Stimulated activated CD8-positive, alpha-beta memory T cell treated with anti-CD3 and anti-CD28 coated beads, Interleukin-15, amount 100 ng/mL, for 1 hour (primary cell): ENCODE measurements at places on chromosomes 11 and 22.

DNA sequence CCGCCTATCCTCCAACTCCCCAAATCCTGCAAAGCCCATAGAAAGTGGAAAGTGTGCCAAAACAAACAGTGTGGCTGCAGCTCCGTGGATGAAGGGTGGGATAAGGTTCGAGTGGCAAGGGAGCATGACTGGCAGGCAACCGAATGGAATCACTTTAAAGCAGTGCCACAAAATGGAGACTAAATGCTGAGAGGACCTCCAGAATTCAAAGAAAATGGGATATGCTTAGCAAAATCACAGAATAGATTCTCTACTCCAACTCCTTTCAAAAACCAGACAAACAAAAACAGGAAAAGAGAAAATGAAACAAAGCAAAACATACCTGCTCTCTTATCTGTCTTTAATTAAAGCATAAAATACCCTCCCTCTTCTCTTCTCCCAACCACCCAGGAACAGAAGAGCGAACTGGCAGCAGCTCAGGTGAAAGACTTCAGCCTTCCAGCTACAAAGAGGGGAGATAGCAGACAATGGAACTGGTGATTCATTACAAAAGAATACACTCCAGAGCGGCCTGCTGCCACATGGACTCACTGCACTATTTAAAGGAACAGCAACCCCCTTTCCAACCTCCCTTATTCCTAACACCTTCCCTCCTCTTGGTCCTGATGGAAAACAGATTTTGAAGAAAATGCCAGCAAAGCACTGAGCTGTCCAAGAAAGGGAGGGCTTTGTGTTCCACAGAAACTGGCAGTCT lies 118.5 kb downstream of the APOL5 start:
- no peak for DNase-seq

GRCh38 chr11:35675901-35676610 lies 13.5 kb downstream of the TRIM44 start:
- DNase-seq: no peak

DNA sequence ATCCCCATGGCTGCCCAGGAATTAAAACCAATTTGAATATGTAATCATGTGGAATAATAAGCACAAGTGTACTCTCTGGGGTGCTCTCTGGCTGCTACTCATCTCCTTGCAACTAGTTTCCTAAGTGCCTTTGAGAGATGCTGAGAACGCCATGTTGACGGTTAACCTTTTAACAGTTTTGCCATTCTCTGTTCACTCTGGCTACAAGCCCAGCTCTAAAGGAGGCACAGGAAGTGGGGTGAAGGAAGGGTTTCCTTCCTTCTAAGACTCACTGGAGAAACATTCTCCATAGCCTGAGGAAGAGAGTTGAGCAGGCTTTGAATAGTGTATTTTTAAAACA lies 122.0 kb upstream of the ZC3H12C start:
- DNase-seq: no peak

DNA sequence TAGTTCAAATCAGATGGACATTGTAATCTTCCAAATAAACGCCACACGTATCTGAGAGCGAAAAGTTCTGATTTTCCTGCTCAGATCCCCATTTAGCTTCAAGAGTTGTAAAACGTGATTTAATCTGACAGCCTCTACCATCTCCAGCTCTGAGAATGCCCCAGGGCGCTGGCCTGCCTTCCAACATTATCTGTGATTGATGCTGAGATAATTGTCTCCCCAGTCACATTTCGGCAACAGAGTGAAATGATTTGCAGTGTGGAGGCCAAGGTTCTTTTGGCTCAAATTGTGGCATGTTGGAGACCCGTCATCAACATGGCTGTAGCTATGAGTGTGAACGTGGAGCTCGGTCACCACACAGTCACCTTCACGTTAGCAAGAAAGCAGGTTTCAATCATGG lies 283.4 kb downstream of the BRD1 start:
- DNase-seq: no peak

- DNase-seq: no peak
Observed at GRCh38 chr11:4066910-4067309, 27.7 kb upstream of the RRM1 start.

- no peak for DNase-seq
Observed at GRCh38 chr22:24159650-24160049, 21.6 kb upstream of the SUSD2 start.

GRCh38 chr11:110071197-110071596 lies 22.0 kb upstream of the ZC3H12C start:
- DNase-seq: no peak

DNA sequence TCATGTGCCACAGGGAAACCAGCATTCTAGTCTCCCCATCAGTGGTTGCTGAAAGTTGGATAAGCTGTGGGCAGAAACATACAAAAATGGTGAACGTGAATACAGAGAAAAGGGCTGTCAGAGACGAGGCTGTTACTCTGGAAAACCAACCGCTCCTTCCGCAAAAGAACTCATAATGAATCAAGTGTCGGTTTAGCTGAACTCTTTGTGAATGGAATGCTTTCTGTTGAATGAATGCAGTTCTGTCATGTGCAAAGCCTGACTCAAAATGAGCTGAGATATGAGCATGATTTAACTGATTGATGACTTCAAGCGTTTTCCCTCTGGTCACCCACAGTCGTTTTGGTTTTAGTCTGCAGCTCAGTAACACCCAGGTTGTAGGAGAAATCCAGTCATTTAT lies 298.3 kb downstream of the ETS1 start:
- no peak for DNase-seq

GRCh38 chr11:112744041-112744440 lies 217.2 kb upstream of the NCAM1 start:
- DNase-seq: no peak

DNA sequence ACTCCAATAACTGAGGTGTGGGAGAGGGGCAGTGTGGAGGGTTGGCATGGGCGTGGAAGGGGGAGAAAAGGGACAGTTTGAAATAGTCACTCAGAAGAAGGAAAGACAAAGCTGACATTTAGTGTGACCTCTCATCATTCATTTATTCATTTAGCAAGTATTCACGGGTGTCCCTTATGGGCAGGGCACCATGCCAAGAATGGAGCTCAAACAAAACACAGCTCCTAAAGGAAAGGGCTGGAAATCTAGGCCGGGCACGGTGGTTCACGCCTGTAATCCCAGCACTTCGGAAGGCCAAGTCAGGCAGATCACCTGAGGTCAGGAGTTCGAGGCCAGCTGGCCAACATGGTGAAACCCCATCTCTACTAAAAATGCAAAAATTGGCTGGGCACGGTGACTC lies 19.4 kb upstream of the DGKZ start:
- DNase-seq: no peak

GRCh38 chr11:31641477-31642062 lies 132.0 kb downstream of the ELP4 start:
- DNase-seq: no peak
